ENCODE measurements at places on chromosomes 16 and 17.
A peak's percentile ranks its signal among the peaks of the same experiment; 100 is the strongest.

- no peak for DNase-seq
These were observed 185.2 kb downstream of the SOX9 start for GRCh38 chr17:72306037-72306436.

GRCh38 chr16:73083271-73083670, 35.3 kb upstream of the ZFHX3 start:
- DNase-seq, result no peak

- DNase-seq, result no peak
These were observed 125.8 kb downstream of the DYNLRB2 start for GRCh38 chr16:80666378-80667250.

- DNase-seq, result peak; percentile 91
These were observed 959 bp upstream of the ANKRD13B start for GRCh38 chr17:29591737-29592608.

DNA sequence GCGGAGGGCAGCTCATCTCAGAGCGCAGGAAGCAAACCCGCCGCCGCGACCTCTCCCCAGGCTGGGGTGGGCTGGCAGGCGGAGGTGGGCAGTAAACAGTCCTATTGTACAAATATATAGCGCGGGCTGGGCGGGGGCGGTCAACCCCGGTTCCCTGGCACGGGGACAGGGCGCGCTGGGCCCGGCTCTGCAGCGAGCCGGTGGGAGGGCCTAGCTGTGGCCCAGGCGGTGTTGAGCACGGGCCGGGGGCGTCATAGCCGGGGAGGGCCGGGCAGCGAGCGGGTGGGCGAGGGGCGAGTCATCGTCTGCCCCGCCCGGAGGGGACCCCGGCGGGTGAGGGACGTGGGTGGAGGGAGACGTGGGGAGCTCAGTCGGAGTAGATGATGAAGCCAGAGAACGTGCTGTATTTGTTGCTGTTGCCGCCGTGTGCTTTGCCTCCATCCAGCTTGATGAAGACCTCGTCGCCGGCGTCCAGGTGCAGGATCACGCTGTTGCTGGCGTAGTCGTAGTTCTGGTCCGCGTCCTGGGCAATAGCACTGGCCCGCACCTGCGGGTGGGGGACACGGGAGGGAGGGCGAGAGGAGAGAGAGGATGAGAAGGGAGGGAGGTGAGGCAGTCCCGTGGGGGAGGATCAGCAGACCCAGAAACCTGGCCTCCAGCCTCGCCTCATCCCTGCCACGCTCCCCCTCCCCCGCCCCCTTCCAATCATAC, 8.1 kb downstream of the C1QL1 start:
- no peak for DNase-seq

DNA sequence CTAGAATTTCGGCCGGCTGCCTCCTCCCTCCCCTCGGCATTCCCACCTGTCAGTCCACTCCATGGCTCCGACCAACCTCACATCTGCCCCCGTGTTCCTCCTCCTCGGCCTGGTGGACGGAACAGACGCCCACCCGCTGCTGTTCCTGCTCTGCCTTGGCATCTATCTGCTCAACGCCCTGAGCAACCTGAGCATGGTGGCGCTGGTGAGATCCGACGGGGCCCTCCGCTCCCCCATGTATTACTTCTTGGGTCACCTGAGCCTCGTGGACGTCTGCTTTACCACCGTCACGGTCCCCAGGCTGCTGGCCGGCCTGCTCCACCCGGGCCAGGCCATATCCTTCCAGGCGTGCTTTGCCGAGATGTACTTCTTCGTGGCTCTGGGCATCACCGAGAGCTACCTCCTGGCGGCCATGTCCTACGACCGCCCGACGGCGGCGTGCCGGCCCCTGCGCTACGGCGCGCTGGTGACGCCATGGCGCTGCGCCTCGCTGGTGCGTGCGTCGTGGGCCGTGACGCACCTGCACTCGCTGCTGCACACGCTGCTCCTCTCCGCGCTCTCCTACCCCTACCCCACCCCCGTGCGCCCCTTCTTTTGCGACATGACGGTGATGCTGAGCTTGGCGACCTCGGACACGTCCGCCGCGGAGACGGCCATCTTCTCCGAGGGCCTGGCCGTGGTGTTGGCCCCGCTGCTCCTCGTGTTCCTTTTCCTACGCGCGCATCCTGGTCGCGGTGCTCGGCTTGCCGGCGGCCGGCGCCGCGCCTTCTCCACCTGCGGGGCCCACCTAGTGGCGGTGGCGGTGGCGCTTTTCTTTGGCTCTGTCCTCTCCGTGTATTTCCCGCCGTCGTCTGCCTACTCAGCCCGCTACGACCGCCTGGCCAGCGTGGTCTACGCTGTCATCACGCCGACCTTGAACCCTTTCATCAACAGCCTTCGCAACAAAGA, at the start of gene OR3A2:
OR3A2 (minus strand) TSS at position 440 of the 948 bp plus-strand sequence.
- no peak for DNase-seq

DNA sequence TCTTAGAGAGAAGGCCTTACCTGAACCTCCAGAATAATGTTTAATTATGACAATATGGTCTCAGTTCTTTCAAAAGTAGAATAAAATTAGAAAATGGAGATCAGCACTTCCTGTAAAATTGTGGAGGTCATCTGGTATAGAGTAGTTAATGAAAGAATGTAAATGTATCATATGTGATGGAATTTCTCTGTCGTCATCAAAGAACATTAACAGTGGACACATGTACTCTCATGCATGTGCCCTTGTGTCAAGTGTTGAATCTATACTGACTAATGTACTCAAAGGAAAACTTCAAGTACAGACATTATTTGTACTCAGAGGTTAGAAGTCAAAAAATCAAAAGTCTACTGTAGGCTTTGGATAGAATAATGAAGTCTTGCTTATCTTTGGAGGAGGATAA, 129.2 kb upstream of the MYOCD start:
- no peak for DNase-seq

DNA sequence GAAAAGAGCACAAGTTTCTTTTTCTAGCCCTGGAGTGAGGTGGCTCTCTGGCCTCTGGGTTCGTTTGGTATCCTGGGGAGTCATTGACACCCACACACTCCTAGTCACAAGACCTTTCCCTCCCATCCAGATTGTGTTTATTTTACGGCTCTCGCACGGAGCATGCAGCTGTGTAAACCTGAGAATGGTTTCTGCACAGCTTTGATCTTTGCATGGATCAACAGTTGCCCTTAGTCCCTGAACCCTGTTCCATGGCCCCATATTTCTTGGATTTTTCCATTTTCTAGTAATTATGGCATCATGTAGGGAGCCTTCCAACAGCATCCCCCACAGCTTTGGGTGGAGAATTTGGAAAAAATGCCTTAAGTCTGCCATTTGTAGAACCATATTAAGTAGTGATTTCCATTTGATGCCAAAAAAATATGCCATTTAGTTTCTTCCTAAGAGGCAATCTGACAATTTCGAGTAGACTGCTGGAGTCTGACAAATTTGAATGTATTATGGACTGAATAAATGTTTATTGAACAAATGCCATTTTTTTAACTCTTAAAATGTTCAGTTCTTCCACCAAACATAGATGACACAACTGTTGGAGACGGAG, 197.7 kb downstream of the WWOX start:
- DNase-seq, result no peak

- no peak for DNase-seq
These were observed 41.9 kb downstream of the TMEM11 start for GRCh38 chr17:21171970-21172510.

DNA sequence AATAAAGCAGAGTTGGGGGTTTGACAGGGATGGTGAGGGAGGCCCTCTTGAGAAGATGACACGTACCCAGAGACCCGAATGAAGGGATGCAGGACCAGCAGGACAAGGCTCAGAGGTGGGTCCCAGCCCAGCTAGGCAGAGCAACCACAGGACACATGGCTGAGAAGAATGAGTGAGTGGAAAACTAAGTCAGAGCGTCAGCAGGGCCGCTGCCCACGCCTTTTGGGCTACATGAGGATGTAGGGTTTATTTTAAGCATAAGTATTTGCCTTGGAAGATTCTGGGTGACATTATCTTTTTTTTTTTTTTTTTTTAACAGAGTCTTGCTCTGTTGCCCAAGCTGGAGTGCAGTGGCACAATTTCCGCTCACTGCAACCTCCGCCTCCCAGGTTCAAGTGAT, 176.0 kb downstream of the TMEM132E start:
- DNase-seq, result no peak

GRCh38 chr16:1790611-1791255, 2.8 kb downstream of the IGFALS start:
- no peak for DNase-seq

DNA sequence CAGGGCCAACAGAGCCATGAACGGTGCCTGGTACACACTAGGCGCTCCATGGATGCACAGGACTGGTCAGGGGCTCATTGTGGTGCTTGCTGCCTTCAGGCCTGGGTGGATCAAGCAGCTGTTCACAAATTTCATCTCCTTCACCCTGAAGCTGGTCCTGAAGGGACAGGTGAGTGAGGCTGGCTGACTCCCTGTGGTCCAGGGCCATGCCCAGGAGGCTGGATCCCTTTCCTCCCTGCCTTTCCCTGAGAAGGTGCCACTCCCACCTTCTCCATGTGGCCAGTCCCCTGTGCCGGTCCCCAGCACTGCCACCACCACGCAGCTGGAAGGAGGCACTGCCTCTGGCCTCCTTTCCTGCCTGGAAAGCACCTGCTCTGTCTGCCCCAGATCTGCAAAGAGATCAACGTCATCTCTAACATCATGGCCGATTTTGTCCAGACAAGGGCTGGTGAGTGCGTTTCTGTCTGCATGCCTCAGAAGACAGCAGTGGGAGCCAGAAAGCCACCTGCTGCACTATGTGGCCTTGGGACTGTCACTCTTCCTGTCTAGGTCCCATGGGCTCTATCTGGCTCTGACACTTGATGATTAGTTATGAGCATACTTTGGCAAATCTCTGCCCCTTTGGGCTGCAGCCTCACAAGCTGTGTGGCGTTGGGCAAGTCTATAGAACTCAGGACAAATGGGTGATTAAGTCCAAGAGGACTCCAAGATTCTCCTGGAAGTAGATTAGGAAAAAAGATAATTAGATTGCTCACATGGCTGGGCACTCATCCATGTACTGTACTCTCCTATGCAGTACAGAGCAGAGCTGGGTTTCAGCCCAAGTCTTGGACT, 9.4 kb downstream of the CETP start:
- no peak for DNase-seq

DNA sequence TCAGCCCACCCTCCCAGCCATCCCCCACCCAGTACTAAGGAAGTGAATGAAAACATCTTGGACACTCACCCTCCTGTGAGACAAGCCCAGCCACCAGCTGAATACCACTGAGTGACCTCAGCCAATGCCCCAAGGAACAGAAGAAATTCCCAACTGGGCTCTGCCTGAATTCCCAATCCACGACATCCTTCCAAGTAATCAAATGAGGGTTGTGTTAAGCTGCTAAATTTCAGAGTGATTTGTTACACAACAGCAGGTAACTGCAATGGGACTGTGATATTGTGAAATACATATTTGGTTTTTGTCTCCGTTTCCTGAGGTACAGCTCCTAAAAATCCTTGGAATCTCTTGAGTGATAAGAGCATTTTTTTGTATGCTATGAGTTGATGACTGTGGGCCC, 578.7 kb upstream of the CDH11 start:
- no peak for DNase-seq

DNA sequence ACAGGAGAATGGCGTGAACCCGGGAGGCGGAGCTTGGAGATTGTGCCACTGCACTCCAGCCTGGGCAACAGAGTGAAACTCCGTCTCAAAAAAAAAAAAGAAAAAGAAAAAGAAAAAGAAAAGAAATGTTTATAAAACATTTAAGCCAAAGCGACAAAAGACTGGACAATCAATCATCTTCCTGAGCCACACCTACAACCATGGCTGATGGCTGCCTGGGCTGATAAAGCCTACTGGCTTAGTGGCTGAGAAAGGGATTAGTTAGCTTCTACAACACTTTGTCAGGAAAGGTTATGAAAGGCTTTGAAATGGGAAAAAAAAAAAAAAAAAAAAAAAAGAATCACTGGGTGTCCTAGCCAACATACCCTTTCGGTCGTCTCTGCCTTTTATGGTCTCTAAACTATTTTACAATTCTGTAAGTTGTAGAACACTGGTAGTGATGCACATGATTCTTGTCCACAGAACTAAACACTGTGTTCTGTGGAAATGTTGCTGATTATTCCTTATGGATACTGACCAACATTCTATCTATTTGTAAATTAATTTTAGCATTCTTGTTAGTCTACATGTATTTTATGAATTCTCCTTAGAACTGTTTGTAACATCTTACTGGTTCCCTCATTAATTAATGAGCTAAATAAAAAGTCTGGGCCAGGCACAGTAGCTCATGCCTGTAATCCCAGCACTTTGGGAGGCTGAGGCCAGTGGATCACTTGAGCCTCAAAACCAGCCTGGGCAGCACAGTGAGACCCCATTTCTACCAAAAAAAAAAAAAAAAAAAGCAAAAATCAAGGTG, 45.5 kb downstream of the ZZEF1 start:
- DNase-seq, result no peak

DNA sequence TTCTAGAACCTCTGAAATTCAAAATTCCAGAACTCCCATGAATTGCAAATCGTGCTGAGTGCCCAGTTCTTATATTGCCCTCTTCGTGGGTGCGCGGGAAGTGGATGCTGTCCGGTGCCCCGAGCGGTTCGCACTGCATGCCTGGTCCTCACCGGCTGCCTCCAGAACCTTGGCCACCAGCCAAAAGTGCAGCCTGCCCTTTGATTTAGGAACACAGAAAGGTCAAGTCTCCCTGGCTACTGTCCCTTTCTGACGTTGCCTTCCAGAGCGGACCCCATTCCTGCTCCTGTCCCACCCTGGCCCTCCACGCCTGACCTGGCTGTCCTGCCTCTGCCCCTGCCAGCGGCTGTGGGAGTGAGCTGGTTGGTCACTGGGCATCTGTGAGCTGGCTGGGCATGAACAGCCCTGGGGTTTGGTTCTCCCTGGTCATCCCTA, 9.7 kb downstream of the NEUROD2 start:
- DNase-seq, result no peak

- DNase-seq, result no peak
These were observed 163.3 kb downstream of the XYLT1 start for GRCh38 chr16:17307504-17307903.

DNA sequence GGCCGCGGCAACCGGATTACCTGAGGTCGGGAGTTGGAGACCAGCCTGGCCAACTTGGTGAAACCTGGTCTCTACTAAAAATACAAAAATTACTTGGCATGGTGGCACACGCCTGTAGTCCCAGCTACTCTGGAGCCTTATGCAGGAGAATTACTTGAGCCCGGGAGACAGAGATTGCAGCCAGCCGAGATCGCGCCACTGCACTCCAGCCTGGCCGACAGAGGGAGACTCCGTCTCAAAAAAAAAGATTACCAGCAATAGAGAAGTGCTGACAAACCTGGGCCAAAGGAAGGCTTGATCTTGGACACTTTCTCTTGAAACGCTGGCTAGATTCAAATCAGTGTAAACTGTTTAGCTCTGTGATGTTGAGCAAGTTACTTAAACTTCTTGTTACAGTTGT, 4.3 kb downstream of the MT1H start:
- DNase-seq, result no peak

DNA sequence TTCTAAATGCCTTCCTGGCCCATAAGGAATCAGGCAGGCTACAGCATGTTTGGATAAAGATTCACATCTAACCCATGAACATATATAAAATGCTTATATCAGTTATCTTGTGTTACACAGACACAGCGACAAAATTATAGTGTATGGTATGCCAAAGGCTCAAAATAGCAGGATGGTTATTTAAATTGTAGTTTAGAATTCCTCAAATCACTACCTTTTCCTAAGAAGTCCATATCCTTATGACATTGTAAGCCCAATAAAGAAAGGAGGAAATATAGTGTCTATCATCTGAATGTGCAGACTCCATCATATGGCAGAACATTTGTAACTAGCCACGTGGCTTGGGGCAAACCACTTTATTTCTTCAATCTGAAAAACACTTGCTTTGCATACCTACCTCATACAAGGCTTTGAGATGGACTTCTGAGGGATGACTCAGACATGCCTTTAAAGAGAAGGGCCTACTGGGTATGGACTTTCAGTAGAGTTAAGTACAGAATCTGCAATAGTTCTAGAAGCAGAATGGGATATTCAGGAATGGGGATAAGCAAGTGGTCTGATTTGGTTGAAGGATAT, 12.1 kb upstream of the DHX8 start:
- DNase-seq, result no peak
